GM12878 (cell line): ENCODE measurements at places on chromosomes 2 and 18.

GRCh38 chr2:9112079-9112721 lies 94.4 kb upstream of the ASAP2 start:
- DNase-seq, result no peak

DNA sequence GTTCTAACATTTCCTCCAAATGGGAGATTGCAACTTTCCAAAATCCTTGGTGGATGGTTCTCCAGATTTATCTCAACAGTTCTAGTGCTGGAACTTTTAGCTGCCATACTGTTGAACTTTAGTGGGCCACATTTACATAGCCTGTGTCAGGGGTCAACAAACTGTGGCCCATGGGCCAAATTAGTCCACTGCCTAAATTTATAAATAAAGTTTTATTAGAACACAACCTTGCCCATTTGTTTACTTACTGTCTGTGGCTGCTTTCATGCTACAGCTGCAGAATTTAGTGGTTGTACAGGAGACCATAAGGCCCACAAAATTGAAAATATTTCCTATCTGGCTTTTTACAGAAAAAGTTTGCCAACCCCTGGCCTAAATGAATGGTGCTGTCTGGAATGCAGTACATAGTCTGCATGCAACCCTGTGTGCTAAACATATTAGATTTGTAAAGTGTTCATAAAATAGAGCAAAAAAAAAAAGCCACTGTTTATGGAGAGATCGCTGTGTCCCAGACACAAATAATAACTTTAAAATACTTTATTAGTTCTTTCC lies 30.3 kb downstream of the MGAT5 start:
- DNase-seq, result no peak

- DNase-seq, result no peak
These were observed 256.4 kb upstream of the NETO1 start for GRCh38 chr18:73124175-73124574.

- DNase-seq, result no peak
These were observed 16.5 kb downstream of the GPC1 start for GRCh38 chr2:240451791-240452461.

DNA sequence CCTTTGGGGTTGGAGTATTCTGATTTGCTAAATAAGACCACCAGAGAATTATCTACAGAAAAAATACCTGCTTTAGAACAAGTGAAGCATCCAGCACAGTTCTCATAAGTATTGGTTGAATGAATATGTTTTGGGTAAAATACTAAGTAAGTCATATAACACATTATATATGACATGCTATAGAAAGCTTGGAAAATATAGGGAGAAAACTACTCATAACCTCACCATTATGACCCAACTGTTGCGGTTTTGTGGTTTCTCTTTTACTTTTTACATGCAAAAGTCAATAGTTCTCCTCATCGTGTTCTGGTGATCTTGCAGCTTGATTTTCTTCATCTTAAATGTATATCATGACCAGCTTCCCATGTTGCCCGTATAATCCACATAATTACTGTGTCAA lies 66.2 kb downstream of the DIPK1C start:
- no peak for DNase-seq

- no peak for DNase-seq
These were observed 50.5 kb downstream of the SDC1 start for GRCh38 chr2:20174410-20174809.

DNA sequence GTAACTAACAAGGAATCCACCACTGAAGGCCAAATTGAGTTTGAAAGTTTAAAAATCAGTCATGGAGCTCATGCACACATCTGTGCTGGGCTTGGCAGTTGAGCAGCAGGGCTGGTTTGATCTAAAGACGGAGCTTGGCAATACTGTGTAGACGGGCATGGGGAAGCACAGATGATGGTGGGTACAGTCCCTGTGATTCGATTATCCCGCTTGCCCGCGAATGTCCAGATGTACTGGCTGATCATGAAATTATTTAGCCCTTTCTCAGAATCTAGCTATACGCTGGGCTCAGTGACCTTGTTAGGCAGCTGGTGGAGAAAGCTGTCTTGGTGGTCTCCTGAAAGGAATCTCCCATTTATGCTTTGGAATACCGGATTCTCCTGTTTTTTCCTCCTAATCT lies 74.8 kb upstream of the SOX11 start:
- no peak for DNase-seq

- no peak for DNase-seq
These were observed 41.0 kb downstream of the PTGR3 start for GRCh38 chr18:75167759-75168618.

GRCh38 chr2:209687323-209687969 lies 84.2 kb upstream of the UNC80 start:
- no peak for DNase-seq

DNA sequence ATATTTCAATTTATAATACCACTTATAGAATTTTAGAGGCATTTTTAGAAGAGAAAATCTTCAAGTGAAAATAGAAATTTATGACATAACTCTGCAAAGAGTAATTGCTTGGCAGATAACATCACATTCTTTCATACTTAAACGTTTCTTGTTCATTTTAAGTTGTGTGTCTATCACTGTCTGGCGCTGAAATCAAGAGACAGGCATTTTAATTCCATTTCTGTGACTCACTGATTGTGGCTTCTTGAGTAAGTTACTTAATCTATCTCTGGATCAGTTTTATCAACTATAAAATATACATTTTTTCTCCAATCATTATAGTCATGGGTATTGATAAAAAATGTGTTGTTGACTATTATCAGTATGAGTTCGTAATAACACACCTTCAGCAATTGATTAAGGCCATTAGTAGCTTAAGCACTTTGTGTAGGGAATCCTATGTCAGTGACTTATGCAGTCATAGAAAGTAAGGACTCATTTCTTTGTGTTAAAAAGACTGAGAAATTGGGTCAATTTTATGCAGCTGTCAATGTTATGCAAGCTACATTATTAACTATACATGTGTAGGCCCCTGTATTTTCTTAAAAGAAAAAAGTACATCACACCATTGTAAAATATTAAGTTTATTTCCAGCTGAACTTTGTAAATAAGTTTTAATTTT lies 497.3 kb downstream of the CCDC85A start:
- DNase-seq, result no peak

GRCh38 chr2:229666811-229667210 lies 47.5 kb downstream of the DNER start:
- no peak for DNase-seq

DNA sequence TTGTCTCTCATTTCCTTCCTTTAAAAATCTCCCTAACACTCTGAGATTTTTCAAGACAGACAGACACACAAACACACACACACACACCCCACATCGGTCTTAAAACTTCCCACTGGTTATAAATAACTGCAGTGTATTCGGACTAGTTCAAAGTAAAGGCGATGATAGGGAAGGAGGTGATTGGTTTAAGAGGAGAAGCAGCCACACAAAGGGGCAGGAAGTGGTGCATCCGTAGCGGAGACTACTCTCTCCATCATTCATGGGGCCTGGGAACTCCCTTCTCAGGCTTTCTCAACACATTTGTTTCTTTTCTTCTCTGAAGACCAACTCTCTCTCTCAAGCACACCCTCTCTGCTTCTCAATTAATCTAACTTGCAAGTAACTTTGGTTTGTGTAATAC lies 149.1 kb upstream of the DPP10 start:
- no peak for DNase-seq

DNA sequence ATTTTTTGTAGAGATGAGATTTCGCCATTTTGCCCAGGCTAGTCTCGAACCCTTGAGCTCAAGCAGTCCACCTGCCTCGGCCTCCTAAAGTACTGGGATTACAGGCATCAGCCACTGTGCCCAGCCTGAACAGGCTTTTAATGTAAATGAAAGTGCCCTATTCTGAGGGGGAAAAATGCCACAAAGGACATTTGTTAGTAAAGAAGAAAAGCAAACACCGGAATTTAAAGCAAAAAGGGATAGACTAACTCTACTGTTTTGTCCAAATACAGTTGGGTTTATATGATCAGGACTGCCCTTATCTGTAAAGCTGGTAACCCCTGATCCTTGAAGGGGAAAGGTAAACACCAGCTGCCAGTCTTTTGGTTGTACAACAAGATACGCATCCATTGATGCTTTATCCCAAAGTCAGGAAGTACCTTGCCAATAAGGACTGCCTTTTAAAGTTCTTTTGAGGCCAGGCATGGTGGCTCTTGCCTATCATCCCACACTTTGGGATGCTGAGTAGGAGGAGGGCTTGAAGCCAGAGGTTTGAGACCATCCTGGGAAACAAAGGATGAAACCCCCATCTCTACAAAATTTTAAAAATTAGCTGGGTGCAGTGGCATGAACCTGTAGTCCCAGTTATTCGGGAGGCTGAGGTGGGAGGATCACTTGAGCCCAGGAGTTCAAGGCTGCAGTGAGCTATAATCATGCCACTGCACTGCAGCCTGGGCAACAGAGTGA lies 13.1 kb downstream of the CLEC4F start:
- DNase-seq, result no peak

GRCh38 chr2:54927085-54927750 lies 123.0 kb downstream of the RTN4 start:
- DNase-seq, result no peak

- DNase-seq, result no peak
These were observed 154.7 kb downstream of the MAP2 start for GRCh38 chr2:209578394-209579001.

GRCh38 chr2:71528131-71528591 lies 74.8 kb downstream of the DYSF start:
- DNase-seq, result no peak

DNA sequence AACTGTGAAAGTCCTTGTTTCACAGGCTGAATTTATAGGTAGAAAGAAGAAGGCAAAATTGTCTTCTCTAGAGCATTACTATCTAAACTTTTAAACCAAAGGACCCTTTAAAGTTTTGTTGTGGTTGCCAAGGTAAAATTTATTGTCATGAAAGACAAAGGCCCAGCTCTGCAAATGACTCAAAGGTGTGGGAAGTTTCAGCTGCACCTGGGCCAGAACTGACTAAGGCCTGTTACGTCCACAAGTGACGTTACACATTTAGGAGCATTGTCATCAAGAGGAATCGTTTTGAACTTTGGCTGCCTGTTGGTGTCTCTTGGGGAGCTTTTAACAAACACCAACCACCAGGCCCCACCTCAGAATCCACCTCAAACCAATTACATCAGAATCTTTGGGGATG lies 8.1 kb upstream of the DSC3 start:
- DNase-seq, result no peak

DNA sequence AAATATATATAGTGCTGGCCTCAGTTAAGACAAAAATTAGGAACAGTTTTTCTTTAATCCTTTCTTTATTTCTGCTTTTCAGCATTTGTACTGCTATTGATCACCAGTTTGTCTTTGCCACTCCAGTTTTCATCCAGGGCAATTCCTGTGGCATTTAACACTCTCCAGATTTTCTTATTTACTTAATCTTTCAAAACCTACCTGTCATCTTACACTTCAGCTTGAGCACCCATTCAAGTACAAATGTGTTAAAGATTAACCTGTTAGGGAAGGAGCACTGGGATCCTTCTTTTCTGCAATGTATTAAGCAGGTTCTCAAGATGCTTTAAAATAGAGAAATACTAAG lies 101.8 kb upstream of the SCN1A start:
- DNase-seq, result no peak

DNA sequence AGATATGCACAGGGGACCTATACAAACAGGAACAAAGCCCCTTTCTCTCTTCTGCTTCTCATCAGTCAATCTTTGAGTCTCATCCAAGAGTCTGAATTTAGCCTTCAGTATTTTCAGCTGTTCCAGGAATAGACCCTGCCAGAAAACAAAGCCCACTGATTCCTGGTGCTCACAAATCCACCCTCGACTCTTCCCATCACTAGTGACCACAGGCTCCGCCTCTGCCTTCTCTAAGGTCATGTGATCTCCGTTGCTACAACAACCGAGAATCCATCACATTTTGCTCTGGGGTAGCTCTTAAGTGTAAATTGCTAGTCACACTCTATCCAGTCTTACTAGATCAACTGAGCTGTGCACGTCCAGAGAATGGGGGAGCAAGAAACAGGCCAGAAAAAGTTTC lies 46.4 kb upstream of the SPTBN1 start:
- no peak for DNase-seq

- DNase-seq, result no peak
These were observed 75.5 kb upstream of the CABLES1 start for GRCh38 chr18:23059541-23060465.

DNA sequence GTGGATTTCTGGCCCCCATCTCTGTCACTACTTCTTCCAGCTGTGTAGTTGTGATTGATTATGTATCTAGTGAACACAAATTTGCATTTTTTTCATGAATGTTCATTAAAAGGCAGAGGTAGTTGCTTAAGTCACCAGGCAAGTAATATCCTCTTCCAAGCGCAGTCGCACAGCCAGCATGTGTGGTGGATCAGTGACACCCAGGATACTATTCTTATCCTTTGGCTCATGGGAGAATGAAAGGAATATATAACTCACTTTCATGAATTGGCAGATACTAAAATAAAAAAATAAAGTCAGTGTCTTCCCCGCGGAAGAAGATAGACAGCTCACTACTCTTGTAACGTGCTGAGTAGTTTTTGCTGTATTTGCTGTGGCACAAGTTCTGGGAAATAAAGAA lies 387.8 kb downstream of the CDH7 start:
- DNase-seq, result no peak

DNA sequence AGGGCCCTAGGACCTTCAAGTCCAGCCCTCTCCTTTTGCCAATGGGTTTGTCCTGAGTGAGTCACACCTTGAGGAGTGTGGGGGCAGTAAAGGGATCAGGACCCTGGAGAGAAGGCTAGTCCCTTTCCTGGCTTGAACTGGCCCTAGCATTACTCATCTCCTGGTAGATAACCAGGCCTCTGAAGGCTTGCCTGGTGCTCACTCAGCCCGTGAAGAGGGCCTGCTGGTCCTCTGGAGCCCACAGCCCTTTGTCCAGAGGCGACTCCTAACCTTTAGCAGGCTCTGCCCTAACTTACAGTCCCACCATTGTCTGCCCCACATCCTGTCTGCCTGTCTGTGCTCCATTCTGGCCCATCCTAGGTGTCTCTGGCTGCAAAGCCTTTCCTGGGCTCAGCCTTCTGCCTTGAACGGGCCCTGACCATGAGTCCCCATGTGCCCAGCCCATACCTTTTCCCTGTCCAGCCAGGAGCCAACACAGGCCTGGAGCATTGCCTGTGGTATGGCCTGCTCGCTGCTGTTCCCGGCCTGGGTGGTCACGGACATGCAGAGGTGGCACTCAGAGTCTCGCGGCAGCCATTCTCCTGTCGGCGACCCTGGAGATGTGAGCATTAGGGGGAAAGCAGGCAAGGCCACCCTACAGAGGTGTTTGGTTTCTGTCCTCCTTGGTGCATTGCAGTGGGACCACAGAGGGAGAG lies 5.0 kb downstream of the SFTPB start:
- no peak for DNase-seq

GRCh38 chr2:100902817-100903405 lies 83.0 kb downstream of the NPAS2 start:
- no peak for DNase-seq

- DNase-seq, result no peak
These were observed 11.4 kb downstream of the ATOH8 start for GRCh38 chr2:85765081-85765731.

GRCh38 chr2:154941379-154941778 lies 242.9 kb downstream of the KCNJ3 start:
- no peak for DNase-seq

- DNase-seq, result no peak
These were observed 32.8 kb downstream of the TTC21B start for GRCh38 chr2:165920748-165921147.
